ENCODE measurements at places on chromosomes 3 and 15.

- DNase-seq: peak; percentile 99
These were observed 13.3 kb downstream of the ABHD2 start for GRCh38 chr15:89101302-89102193.

DNA sequence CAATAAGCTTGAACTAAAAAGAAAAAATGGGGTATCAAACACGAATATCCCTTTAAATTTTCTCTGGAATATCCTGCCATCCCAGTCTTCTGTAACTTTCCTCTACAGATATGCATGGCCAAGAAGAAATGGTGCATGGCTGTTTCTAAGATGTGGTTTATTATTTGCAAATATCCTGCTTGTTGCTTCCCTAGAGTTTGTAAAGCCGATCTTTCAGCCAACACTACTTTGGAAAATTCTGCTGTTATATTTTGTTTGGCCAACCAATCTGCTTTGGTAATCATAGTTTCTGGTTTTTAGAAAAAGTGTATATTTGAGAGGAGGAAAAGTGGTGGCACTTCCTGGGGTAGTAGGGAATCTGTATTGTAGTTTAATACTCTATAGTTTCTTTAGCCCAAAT, 13.9 kb downstream of the PHLDB2 start:
- DNase-seq: peak; percentile 22

DNA sequence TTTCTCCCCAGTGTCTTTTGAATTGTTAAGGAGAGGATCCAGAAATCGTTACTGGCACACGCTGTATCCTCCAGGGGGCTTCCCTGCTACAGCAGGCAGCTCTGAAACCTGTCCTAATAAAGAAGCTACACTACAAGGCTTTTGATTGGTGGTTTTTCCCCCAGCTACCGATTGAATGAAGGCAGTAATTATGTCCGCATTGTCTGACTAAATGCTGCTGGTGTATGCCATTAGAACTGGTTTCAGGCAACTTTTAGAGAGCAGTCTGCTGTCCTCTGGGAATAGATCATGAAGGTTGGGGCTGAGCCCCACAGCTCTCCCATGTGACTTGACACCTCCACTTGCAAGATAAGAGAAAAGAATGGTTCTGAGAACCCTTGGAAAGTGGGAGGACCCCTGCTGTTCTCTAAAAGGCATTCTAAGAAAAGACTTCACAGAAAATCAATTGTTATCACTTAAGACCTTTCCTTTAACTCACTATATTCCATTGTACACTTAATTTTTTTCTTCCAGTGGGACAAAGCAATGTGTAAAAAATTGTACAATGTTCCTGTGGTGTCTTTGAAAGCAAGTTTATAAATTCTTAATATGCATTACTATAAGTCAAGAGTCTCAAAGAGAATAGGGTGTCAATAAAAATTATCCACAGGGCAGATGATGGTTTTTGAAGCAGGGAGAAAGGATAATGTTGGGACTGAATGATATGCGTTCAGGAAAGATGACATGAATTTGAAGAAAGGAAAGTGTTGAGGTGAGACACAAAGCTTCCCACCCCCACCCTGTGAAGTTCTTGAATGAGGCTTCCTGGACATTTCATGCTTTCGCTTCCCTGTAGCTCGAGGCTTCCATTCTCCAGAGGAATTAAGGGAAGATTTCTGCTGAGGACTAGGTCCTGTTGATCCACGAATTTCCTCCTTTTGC, 53.0 kb upstream of the DAZL start:
- DNase-seq: no peak

GRCh38 chr3:169152319-169152718, 511.2 kb downstream of the MECOM start:
- DNase-seq: peak; percentile 24

- no peak for DNase-seq
These were observed 341.5 kb downstream of the FOXP1 start for GRCh38 chr3:71241981-71242560.

DNA sequence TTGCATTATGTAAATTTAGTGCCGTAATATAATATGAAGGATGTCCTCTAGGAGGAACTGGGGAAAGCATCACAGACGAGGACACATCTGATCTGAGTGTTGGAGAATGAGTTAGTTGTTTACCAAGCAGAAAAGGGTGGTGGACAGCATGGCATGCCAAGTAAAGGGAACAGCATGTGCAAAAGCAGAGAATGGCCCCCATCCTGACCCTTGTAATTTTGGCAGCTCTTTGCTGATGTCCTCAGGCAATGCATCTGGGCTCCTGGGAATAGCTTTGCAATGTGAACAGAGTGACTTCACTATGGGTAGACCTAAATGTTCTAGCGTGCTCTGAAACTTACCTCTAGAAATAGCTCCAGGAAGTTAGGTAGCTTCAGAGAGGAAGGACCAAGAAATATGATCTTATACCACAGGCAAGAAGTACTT, 263.3 kb downstream of the LPP start:
- DNase-seq: no peak

DNA sequence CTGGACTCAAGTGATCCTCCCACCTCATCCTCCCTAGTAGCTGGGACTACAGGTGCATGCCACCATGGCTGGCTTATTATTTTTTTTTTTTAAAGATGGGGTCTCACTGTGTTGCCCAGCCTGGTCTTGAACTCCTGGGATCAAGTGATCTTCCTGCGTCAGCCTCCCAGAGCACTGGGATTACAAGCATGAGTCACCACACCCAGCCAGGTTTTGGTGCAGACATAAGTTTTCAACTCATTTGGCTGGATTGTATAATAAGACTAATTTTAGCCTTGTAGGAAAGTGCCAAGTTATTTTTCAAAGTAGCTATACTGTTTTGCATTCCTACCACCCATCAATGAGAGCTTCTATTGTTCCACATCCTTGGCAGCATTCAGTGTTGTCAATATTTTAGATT, 32.1 kb downstream of the BUB1B start:
- peak; percentile 84 for DNase-seq

GRCh38 chr3:136351905-136352304, 101.8 kb downstream of the PCCB start:
- no peak for DNase-seq

- peak; percentile 81 for DNase-seq
These were observed at the start of gene VGLL3 for GRCh38 chr3:86990734-86991481. Gene VGLL3, minus strand, starts transcription at chr3:86991149. Its CDS starts 406 bp downstream, at chr3:86990743.

GRCh38 chr3:8423307-8423706, 78.3 kb upstream of the LMCD1 start:
- no peak for DNase-seq

GRCh38 chr15:99168601-99169580, 64.0 kb downstream of the SYNM start:
- no peak for DNase-seq

DNA sequence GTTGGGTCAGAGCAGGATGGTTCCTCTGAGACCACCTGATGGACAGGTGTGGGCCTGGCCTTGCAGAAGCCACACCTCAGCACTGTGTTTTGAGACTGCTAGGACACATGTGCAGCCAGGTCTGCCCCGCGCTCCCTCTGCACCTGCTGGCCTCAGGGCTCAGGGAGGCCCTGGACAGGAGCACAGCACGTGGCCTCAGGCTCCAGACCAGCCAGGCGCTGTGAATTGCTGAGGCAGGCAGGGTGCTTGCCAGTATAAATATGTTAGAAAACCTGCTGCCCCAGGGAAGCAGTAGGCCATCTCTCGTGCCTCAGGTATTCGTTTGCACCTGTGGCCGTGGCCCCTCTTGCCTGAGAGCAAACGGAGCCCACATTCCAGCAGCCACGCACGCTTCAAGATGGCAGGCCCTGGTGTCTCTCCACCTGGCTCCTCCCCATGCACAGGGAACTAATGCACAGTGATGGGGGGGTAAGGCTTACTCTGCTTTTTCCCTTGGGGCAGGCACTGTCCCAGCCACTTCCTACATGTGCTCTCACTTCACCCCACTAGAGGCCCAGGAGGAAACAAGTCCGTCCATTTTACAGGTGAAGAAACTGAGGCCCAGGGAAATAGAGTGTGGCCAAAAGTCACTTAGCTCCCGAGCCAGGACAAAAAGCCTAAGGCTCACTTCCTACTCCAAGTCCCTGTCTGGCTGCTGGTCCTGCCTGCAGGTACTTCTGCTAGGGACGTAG, 20.4 kb downstream of the SEC61A1 start:
- no peak for DNase-seq

GRCh38 chr15:90071220-90071807, 31.0 kb downstream of the IDH2 start:
- peak; percentile 86 for DNase-seq

DNA sequence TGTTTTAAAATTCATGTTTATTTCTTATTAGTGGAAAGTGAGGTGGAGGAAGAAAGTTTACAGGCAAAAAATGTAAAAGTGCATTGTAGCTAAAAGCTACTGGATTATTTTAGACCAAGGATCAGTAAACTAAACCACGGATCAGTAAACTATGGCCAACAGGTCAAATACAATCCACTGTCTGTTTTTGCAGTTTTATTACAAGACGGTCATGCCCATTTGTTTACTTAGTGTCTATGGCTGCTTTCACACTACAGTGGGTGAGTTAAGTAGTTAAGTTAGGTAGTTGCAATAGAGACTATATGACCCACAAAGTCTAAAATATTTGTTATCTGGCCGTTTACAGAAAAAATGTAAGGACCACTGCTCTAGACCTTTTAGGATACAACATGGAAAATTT, 82.0 kb downstream of the NR2E3 start:
- no peak for DNase-seq

DNA sequence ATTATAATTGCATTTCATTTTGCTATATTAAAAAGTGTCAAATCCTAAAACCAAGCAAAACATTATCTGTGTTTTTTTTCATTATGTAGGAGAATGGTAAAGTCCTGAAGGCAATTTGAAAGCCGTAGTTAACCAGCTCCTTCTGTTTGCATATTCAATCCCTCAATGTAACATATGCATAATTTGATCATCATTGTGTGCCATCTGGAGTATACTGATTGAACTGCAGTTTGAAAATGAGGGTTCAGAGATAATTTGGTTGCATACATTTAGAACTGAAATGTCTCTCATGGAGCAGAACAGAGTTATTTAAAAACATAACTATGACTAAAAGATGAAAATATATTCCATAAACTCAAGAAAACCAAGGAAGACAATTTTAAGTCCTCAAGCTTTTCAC, 518.6 kb downstream of the GBE1 start:
- peak; percentile 38 for DNase-seq

DNA sequence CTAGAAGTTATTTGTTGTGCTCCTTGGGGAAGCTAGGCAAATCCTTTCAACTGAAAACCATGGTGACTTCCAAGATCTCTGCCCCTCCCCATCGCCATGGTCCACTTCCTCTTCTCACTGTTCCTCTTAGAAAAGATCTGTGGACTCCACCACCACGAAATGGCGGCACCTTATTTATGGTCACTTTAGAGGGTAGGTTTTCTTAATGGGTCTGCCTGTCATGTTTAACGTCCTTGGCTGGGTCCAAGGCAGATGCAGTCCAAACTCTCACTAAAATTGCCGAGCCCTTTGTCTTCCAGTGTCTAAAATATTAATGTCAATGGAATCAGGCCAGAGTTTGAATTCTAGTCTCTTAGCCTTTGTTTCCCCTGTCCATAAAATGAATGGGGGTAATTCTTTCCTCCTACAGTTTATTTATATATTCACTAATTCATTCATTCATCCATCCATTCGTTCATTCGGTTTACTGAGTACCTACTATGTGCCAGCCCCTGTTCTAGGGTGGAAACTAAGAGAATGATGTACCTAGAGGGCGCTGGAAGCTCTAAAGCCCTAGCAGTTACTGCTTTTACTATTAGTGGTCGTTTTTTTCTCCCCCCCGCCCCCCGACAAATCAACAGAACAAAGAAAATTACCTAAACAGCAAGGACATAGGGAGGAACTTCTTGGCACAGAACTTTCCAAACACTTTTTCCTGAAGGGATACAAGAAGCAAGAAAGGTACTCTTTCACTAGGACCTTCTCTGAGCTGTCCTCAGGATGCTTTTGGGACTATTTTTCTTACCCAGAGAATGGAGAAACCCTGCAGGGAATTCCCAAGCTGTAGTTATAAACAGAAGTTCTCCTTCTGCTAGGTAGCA, 657 bp downstream of the PATL2 start:
- DNase-seq: peak; percentile 52

- DNase-seq: peak; percentile 59
These were observed 235.0 kb downstream of the ADAMTS17 start for GRCh38 chr15:100106732-100107131.

- peak; percentile 48 for DNase-seq
These were observed 14.1 kb downstream of the LYSMD4 start for GRCh38 chr15:99719096-99719541.

- no peak for DNase-seq
These were observed 1.1 kb downstream of the RAB6B start for GRCh38 chr3:133894353-133895207.

GRCh38 chr3:102017784-102018183, 168.5 kb downstream of the NFKBIZ start:
- DNase-seq: no peak

DNA sequence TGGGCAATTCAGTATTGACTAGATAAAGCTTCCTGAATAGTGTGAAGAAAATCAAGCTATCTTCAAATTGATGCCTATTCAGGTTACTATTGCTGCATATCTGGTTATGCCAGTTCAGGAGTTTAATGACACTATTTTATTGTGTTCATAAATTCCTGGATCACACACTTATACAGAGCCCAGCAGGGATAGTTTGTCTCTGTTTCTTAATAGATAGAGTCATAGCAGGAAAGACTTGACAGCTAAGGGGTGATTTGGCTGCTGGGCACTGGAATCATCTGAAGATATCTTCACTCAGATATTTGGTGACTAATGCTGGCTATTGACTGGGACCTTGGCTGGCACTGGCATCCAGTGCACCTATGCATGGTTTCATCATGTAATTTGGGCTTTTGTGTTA, 187.8 kb downstream of the PYDC2 start:
- no peak for DNase-seq

- DNase-seq: peak; percentile 41
These were observed 218.8 kb downstream of the ATP8B4 start for GRCh38 chr15:49900006-49900902.

DNA sequence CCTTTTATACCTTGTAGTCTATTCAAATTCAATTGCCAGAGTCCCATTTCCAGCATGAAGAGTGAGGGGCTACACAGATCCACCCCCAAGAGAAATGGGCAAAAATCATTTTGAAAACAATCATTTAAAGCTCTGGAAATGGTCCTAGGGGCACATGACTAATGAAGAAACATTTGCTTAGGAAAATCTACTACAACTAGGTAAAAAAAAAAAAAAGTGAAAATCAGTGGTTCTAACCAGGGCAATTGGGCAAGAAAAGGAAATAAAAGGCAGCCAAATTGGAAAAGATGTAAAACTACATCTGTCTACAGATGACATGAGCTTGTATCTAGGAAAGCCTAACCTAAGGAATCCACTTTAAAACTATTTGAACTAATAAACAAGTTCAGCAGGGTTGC, 9.4 kb downstream of the IMPG2 start:
- DNase-seq: peak; percentile 55

- DNase-seq: no peak
These were observed 31.3 kb upstream of the PSTPIP1 start for GRCh38 chr15:76963596-76963995.

Measured in fibroblast of the aortic adventitia (primary cell).